ENCODE measurements at places on chromosomes 1 and 21.

GRCh38 chr1:81681114-81681513 lies 119.6 kb upstream of the ADGRL2 start:
- no peak for DNase-seq

GRCh38 chr1:182615468-182616129 lies 11.4 kb upstream of the RGS16 start:
- DNase-seq = no peak

GRCh38 chr1:26327956-26328362 lies 10.2 kb downstream of the CD52 start:
- no peak for DNase-seq

DNA sequence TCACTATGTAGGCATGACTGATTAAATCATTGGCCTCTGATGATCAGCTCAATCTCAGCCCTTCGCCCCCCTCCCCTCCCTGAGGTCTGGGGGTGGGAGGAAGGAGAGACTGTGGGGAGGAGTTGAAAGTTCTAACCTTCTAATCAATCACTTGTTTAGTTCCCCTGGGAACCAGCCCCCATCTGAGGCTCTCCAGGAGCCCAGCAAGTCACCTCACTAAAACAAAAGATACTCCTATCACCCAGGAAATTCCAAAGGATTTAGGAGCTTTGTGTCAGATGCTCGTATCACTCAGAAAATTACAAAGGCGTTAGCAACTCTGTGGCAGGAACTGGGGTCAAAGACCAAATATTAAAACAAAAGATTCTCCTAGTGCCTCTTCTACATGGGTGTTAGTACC lies 21.6 kb downstream of the SYF2 start:
- no peak for DNase-seq

DNA sequence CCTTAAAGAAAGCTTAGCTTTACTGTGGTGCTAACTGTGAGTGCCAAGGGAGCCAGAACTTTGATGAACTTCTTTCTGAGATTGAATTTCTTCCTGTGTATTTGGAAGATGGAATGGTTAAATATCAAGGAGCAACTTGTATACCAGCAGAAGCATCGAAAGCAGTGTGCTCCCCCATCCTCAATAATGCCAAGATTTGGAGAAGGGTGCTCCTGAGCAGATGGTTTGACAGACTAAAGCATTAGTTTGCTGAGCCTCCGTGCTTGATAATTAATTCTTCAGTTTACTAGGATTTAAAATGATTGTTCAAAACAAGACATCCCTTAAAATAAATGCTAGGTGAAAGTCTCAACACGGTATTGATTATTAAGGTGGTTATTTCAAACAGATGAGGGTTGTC lies 42.4 kb upstream of the AKT3 start:
- no peak for DNase-seq

DNA sequence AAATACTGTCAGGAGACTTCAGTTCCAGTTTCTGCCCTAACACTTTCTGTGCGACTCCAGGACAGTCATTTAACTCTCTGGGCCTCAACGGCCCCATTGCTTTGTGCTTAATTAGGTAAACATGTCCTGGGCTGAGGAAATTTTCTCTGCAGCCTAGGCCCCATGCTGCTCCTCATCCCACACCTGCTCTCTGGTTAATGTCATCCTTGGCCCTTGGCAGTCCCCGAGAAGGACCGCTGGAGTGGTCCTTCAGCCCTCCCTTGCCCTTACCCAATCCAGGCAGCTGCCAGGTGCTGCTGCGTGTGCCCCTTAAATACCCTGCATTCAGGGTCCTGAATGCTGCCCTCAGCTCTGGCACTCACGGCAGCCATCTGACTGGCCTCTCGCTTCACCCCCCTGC lies 18.7 kb downstream of the UBL4B start:
- no peak for DNase-seq

- DNase-seq = no peak
These were observed 9.0 kb downstream of the DYNLT5 start for GRCh38 chr1:66761221-66761620.

DNA sequence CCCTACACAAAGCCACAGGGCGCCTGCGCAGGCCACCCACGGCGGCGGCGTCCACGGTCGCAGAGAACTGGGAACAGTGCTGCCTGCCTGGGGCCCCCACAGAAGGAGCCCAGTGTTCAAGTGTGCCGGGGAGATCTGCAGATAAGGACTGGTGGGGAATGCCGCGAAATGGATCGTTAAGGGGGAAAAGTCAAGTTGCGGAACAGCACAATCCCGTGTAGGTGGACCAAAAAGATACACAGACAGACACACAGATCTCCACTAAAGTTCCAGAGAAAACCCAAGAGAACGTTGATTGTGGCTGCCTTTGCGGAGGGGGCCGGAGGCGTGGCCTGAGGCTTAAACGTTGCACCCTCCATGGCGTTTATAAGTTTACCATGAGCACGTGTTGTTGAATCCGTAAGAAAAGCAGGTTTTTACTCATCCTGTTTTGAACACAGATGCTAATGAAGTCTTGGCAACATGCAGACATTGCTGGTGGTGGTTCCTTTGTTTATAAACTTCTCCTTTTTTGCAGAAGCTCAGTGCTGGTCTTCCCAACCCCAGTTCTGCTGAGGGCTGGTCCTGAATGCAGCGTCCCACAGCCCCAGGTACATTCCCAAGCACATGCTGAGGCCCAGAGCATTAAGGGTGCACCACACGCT lies 4.1 kb downstream of the SPATC1L start:
- DNase-seq = no peak

DNA sequence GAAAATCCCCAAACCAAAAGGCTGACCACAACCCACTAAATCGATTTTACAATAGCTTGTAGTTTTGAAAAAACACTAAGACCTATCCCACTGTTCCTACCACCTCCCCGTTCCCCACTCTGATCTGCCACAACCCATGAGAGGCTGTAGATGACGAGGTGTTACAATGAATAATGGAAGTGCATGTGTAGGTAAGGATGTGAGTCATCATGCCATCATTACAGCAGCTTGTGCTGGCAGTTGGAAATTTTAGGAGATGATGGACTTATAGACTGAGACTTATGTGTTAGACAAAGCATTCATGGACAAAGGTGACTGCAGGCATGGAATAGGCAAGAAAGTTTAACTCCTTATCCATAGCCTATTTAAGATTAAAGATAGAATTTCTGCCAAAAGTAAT lies 184.7 kb upstream of the CACYBP start:
- no peak for DNase-seq

- DNase-seq = no peak
These were observed 140.4 kb downstream of the COL24A1 start for GRCh38 chr1:86016076-86016759.

GRCh38 chr1:64653466-64653865 lies 91.4 kb upstream of the RAVER2 start:
- DNase-seq = no peak

DNA sequence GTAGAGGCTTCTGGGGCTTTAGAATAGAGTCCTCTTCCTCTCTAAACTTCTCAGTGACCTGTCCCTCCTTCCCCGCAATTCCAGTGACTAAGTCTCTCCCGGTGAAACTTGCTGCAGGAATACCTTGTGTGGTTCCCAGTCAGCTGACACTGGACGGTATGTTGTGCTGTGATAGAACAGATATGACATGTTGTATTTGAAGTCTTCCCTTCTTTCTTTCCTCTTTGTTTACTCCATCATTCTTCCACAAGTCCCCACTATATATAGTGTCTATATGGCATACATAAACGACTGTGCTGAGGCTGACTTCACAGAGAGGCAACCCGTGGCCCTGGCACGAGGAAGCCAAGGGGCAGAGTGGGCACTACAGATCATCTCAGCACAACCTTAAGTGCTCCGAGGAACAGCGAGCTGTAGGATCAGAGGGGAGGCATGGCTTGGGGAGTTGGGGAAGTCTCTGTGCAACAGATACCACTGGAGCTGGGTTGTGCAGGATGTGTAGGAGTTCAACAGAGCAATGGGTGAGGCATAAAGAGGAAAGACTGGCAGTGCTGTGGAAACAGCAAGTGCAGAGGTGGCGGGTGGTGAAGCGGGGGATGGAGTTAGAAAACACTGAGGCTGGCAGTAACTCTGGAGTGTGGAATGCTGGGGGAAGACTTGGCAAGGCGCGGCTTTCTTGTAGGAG lies 237.8 kb downstream of the TRABD2B start:
- no peak for DNase-seq
